ENCODE measurements at places on chromosomes 6 and 20. TPM values are rescaled to one million over a fixed set of nuclear protein-coding genes. Genes with fewer than 3 reads are reported as not detected.

DNA sequence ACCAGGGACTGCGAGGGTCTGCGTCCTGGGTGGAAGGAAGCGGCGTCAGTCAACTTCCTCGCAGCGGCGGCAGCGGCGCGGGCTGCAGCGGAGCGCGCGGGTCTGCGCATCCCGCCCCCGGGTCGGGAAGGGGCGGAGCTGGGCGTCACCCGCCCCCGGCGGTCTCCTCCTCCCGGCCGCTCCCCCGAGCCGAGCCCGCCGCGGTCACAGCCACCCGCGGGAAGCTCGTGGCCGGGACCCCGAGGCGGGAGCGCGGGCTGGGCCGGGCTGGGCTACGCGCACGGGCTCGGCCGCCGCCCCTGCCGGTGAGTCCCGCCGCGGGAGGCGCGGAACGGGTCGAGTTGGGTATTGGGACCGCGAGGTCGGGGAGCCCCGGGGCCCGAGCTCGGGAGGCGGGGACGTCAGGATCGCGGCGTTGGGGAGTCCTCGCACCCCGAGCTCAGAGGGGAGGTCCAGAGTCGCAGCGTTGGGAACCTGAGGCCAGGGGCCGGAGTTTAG, at the start of gene PAQR8:
Gene PAQR8, plus strand, starts transcription at position 207 of the 498 bp plus-strand sequence. CDS start 41,063 bp downstream, outside the sequence.
- peak; percentile 83 for DNase-seq

GRCh38 chr20:53677447-53678314, 84.0 kb upstream of the ZNF217 start:
- DNase-seq, result no peak

- DNase-seq, result no peak
Measured at GRCh38 chr6:159686703-159687102, 6.3 kb downstream of the SOD2 start.

Gene LHFPL5
- total RNA-seq, result not detected

Gene PRSS16
- 28.9 TPM for total RNA-seq

Gene LCA5
- total RNA-seq, result 11.3 TPM

All from type B pancreatic cell (in vitro differentiated cells).